Cardiac septum (tissue), 1 donor: ENCODE measurements at places on chromosomes 16 and 17.
A peak's percentile ranks its signal among the peaks of the same experiment; 100 is the strongest.

GRCh38 chr16:48611329-48612137 lies 1.6 kb upstream of the N4BP1 start:
- DNase-seq, result peak; percentile 91

GRCh38 chr16:9957002-9957401 lies 225.2 kb downstream of the GRIN2A start:
- DNase-seq, result no peak

DNA sequence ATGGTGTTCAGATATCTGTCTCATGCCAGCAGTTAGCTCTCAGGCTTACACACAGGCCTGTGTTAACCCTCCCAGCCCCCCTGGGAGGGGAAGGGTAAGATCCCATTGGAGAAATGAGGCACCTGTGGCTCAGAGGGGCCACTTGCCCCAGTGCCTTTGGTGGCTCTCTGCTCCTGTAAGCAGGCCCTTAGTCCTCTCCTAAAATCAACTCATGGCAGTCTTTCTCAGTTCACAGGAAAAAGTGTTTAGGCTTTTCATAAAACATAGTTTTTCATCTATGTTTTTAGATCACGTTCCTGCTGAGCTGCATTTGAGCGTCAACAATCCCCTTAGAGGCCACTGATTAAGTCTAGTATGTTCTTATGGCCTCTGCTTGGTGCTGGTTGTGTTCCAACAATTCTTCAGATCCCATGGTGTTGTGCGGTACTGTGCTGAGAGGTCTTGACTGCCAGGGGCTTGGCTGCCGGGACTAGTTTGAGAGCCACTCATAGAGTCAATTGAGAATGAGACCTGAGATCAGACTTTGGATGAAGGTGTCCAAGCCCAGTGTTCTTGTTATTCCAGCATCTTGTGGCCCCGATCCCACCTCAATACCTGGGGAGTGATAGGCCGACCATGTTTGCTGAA lies 10.6 kb downstream of the TAOK2 start:
- DNase-seq, result no peak

DNA sequence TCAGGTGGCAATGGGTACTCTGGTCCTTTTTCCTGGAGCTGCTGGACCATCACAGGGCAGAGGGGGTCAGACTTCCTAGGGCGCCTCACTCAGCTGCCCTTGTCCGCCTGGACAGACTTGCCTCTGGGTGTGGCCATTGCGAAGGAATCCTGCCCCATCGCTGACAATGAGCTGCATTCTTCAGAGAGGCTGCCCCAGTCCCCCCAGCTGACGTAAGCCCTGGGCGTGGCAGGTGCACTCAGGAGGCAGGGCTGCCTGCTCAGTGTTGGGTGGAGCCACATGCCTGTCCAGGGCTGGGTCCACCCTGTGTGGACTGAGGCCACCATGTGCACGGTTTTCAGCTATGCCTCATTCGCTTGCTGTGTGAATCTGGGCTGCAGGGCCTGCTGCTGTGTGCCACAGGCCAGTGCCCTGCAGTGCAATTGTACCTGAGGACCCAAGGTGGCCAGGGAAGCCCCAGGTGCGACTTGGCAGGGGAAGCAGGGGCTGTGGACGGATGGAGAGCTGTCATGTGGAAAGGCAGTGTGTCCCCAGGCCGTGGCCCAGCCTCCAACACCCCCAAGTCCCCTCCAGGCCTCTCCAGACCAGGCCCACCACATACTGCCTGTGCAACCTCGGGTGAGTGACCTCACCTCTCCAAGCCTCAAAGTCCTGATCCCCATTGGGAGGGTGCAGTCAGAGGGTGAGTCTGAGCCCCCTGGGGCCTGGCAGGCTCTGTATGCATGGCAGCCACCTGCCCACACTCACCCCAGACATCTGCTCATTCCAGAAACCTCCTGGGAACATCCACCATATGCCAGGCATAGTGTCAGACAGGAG lies 14.0 kb upstream of the MPRIP start:
- DNase-seq, result no peak

DNA sequence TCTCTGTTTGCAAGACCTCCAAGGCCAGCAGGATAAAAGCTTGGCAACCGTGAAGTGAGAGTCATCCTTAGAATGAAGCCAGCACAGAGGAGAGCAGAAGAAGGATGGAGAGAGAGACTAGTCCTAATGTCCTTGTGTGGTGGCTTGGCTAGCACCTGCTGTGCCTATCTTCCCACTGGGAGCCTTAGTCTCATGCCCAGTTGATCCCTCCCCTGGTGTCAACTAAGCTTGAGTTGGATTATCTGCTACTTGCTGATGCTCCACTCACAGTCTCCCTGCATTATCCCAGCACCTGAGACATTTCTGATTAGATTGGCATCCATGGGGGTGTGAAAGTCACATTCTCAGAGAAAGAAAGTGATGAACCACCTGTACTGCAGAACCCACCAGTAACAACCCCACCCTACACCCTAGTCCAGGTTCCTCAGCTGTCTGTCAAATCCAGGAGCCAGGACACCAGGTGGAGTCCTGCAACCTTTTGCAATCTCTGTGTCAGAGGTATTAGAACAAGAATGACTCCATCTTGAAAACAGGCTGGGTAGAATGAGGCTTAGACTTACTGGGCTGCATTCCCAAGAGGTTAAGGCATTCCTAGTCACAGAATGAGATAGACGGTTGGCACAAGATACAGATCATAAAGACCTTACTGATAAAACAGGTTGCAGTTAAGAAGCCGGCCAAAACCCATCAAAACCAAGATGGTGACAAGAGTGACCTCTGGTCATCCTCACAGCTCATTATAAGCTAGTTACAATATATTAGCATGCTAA lies 460.2 kb upstream of the C16orf82 start:
- DNase-seq, result no peak

GRCh38 chr16:28597692-28598261 lies 927 bp upstream of the SULT1A2 start:
- no peak for DNase-seq

DNA sequence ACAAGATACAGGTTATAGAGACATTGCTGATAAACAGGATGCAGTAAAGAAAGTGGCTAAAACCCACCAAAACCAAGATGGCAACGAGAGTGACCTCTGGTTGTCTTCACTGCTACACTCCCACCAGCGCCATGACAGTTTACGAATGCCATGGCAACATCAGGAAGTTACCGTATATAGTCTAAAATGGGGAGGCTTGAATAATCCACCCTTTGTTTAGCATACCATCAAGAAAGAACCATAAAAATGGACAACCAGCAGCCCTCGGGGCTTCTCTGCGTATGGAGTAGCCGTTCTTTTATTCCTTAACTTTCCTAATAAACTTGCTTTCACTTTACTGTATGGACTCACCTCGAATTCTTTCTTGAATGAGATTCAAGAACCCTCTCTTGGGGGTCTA lies 21.7 kb upstream of the CDH13 start:
- DNase-seq, result no peak
